ENCODE measurements at places on chromosomes 4 and X.

- no peak for DNase-seq
Observed at GRCh38 chr4:100641336-100641735, 123.5 kb upstream of the EMCN start.

DNA sequence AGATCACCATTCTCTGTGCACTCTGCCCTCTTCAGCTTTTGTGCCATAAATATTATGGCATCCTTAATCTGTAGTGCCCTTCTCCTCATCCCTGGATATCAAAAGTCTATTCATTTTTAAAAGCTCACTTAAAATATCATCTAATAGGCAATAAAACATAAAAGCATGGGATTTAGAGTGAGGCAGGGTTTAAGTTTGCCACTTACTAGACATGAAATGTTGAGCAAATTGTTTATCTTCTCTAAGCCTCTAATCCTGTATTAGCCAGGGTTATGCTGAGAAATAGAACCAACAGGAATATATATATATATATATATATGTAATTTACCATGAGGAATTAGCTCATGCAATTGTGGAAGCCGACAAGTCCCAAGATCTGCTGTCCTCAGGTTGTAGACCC is 472.4 kb upstream of the HS3ST1 start:
- no peak for DNase-seq

GRCh38 chr4:27000820-27001219 is 140.2 kb downstream of the STIM2 start:
- no peak for DNase-seq

DNA sequence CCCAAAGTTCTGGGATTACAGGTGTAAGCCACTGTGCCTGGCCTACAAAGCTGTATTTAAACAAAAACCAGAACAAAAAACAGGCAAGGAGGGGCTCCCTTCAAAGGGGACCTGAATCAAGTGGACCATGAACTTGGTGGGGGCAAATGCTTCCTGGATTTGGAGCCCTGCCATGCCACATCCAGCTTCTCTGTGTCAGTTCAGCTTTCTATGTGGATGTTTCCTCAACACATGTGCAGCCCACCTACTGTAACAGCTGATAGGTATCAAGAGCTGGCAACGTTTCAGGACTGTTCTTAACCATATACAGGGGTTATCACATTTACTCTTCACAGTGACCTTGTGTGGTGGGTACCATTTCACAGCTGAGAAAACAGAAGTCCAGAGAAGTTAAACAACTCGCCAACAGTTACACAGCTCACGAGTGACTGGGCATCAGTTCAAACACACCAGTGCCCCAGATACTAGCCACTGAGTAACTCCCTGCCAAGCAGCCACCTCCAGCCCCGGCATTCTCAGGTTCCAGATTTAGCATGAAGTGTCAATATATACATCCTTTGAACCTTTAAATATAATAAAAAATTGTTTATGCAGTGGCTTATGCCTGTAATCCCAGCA is 7.5 kb downstream of the GPR143 start:
- DNase-seq = no peak

DNA sequence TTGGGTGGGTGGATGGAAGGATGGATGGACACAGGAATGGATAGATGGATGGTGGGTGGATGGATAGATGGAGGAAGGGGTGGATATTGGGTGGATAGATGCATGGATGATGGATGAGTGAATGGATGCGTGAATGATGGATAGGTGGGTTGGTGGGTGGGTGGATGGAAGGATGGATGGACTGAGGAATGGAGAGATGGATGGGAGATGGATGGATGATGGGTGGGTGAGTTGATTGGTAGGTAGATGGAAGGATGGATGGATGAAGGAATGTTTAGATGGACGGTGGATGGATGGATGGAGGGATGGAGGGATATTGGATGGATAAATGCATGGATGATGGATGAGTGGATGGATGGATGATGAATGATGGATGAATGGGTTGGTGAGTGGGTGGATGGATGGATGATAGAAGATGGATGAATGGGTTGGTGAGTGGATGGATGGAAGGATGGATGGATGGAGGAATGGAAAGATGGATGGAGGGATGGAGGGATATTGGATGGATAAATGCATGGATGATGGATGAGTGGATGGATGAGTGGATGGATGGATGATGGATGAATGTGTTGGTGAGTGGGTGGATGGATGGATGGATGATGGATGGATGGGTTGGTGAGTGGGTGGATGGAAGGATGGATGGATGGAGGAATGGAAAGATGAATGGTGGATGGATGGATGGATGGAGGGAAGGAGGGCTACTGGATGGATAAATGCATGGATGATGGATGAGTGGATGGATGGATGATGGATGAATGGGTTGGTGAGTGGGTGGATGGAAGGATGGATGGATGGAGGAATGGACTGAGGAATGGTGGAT is 50.4 kb upstream of the GRPEL1 start:
- DNase-seq = no peak

GRCh38 chr4:118367361-118367760 is 14.6 kb upstream of the PRSS12 start:
- DNase-seq = peak; percentile 40

- DNase-seq = no peak
Observed at GRCh38 chrX:17369309-17369708, 5.7 kb upstream of the NHS start.

DNA sequence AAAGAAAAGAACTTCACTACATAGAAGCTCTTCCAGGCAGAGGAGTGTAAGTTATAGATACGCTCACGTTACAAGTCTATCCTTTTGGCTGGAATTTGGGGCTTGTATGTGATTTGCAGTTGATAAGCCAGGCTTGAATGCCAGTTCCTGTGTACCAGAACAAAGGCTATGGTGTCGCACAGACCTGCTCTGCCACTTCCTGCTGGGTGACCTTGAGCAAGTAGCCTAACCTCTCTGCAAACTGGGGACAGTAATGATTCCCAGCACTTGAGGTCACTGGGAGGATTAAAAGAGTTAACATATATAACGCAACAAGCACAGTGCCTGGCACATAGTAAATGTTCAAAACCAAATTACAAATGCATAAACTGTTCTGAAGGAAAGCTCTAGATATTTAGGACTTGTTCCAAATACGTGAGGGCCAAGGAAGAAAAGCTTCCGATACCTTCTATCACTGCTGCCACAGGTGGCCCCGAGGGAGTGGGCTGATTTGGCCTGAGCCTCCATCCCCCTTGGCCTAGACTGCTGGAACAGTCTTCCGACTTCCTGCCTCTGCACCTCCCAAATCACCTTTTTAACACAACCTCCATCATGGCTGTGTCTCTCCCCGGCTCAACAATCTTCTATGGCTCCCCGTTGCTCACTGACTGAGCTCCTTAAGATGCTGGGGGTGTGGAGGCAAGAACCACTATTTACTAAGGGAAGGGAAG is 1.3 kb upstream of the SOWAHD start:
- no peak for DNase-seq

- DNase-seq = no peak
Observed at GRCh38 chr4:18042754-18043153, 21.2 kb upstream of the LCORL start.

DNA sequence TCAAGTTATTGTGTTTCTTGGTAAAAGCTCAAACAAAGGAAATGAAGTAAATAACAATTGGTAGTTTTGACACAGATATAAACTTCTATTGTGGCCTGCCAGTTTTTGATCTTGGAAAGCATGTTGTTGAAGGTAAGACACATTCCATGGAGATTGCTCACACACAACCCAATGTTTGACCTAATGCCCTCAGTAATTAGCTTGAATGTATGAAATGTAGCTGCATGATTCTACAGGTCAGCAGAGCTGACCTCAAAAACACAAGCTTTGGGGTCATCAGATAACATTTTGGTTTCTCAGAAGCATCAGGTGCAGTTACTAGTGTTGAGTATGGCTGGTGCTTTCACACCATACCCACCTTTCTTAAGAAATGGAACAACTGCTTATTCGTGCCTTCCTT is 16.5 kb downstream of the GPR173 start:
- DNase-seq = no peak

GRCh38 chrX:43860646-43861370 is 21.4 kb downstream of the MAOB start:
- DNase-seq = no peak

GRCh38 chr4:68489338-68489737 is 42.1 kb downstream of the TMPRSS11E start:
- no peak for DNase-seq

DNA sequence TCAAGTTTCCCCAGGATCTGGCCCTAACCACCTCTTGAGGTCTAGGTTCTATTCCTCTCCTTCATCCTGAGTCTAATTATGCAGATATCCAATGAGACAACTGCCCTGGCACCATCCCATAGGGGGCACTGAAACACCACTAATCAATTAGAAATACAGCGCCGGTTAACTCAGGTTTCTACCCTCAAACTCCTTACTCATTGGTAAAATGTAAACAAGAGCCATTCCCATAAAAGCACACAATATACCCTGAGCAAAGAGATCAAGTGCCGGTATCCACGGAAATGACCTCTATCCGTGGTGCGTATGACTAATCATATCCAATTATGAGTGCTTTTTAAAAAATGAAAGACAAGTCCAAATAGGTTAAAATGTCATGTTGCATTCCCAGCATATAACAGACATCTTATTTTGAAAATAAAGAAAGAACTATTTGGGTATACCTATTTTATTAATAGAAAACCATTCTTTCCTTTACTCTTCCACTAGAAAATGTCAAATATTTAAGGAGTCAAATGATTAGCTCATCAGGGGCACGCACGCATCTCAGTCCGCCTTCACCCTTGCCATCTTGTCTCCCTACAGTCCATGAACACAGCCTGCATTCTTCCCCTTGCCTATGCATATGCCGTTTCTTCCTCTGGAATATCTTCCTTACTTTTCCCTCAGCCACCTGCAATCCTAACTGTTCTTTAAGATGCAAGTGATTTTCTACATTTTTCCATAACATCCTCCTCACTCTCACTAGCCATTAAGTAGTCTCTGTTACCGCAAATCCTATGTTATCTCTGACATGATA is 141.1 kb downstream of the MAML3 start:
- peak; percentile 68 for DNase-seq

DNA sequence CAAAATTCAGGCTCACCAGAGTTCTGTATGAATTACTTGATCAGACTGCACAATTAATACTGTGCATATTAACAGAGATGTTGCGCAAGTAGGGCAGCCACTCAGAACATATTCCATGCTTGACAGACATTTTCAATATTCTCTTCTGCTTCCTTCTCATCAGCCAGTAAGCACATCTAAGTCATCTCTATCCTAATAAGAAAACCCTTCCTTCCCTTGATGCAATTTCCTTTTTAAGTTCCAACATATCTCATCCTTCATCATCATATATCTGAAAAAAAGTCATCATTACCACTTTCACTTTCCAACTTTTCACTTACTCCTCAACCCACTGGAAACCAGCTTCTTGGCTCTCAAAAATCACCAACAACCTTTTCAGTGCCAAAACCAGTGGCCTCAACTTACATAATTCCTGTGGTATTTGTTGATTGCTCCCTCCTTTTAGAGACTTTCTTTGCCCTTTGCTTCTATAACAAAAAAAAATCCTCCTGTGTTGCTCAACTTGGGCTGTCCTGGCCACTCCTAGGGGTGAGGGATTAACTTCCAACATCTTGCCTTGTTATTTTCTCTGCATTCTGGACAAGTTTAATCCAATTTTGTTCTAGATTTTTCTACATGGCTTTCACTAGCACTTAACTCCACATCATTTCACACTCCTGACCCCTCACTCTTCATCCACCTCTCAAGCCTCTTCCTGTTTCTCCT is 14.1 kb downstream of the MBNL3 start:
- DNase-seq = peak; percentile 42

DNA sequence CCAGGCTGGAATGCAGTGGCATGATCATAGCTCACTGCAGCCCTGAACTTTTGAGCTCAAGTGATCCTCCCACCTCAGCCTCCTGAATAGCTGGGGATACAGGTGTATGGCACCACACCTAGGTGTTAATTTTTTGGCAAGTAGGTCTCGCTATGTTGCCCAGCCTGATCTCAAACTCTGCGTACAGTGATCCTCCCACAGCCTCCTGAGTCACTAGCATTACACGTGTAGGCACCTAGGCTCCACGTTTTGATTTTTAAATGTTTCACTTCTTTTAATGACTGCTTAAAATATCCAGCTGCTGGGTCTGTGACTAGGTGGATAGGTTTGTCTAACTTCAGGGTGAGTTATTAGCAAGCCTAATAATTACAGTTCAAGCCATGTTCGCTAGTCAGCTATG is 44.5 kb downstream of the GATB start:
- DNase-seq = no peak

- DNase-seq = no peak
Observed at GRCh38 chr4:53649357-53649756, 58.1 kb upstream of the LNX1 start.

- DNase-seq = no peak
Observed at GRCh38 chrX:14529290-14529989, at the start of gene GLRA2. Gene GLRA2 (plus strand): TSS chrX:14529536. CDS start chrX:14530058, 522 bp downstream.

GRCh38 chr4:70877556-70877955 is 24.6 kb upstream of the MOB1B start:
- DNase-seq = no peak

DNA sequence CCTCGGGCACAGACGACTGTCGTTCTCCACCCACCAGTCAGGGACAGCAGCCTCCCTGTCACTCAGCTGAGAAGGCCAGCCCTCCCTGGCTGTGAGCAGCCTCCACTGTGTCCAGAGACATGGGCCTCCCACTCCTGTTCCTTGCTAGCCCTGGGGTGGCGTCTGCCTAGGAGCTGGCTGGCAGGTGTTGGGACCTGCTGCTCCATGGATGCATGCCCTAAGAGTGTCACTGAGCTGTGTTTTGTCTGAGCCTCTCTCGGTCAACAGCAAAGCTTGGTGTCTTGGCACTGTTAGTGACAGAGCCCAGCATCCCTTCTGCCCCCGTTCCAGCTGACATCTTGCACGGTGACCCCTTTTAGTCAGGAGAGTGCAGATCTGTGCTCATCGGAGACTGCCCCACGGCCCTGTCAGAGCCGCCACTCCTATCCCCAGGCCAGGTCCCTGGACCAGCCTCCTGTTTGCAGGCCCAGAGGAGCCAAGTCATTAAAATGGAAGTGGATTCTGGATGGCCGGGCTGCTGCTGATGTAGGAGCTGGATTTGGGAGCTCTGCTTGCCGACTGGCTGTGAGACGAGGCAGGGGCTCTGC is 7.9 kb upstream of the MSANTD1 start:
- DNase-seq = no peak

DNA sequence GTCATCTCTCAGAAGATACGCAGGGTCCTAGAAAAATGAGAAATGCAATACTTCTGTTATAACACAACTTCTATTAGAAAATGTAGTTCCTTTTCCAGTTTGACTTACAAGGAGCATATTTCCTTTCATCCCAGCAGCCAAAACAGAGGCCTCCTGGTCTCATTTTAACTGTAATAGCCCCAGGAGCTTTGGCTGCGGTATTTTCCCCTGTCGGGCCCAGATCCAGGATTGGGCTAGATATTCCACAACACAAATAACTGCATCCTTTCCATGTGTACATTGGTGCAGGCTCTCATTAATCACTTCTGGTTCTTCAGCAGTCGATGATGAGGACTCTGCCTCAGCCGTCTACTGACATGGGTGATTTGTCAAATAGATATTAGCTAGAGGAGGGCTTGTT is 166.1 kb downstream of the TENM3 start:
- DNase-seq = no peak

DNA sequence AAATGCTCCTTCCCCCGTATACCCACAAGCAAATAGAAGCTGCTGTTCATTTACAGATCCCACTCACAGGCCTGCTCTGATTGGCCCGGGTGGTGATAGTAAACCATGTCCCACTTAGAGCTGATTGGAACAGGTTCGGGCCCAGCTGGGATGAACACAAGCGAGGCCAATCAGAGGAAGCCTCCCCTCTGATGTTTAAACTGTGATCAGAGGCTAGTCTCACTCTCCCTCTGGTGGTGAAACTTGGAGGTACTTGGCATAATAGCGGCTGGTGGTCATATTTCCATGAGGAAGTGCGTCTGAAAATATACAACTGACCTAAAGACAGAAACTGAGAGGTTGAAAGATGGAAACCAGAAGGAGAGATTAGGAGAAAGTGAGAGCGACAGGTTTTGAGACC is 51.5 kb upstream of the TRPC3 start:
- peak; percentile 40 for DNase-seq

Measured in suppressor macrophage treated with lipopolysaccharide for 1 hour (primary cell).